ENCODE measurements at places on chromosomes 5 and 9. TPM values are rescaled to one million over a fixed set of nuclear protein-coding genes. Genes with fewer than 3 reads are reported as not detected.

Gene CCNO
- 1.1 TPM for total RNA-seq

Gene HACD4
- total RNA-seq: 3.8 TPM

Gene MEIKIN
- total RNA-seq: not detected

GRCh38 chr9:37551888-37552287, 24.3 kb downstream of the FBXO10 start:
- DNase-seq: no peak
- H3K27ac ChIP-seq: no peak overlapping the region
- no peaks in the 10 kb centered on the region for H3K36me3 ChIP-seq
- no peaks in the 10 kb centered on the region for H3K27me3 ChIP-seq
- no peak overlapping the region for H3K4me3 ChIP-seq

DNA sequence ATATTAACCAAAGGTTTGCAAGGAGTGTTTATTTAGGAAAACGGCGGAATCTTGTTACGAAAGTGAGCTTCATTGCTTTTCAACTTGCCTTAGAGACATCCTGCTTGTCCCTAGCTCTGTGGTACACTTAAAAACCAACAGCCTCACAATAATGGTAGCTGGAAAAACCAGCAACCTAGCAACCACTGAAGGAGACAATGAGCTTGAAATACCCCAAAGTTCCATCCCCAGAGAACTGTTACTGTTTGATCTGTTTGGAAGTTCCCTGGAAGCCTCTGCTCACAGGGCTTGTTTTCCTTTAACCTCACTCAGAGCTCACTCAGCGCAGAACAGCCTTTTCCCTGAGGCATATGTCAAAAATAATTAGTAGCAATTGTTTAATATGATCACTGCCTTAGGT, 43.2 kb downstream of the SH3TC2 start:
- no peak for DNase-seq
- no peaks in the 10 kb centered on the region for H3K27me3 ChIP-seq
- no peaks in the 10 kb centered on the region for H3K36me3 ChIP-seq
- no peak overlapping the region for H3K27ac ChIP-seq
- no peak overlapping the region for H3K4me3 ChIP-seq

DNA sequence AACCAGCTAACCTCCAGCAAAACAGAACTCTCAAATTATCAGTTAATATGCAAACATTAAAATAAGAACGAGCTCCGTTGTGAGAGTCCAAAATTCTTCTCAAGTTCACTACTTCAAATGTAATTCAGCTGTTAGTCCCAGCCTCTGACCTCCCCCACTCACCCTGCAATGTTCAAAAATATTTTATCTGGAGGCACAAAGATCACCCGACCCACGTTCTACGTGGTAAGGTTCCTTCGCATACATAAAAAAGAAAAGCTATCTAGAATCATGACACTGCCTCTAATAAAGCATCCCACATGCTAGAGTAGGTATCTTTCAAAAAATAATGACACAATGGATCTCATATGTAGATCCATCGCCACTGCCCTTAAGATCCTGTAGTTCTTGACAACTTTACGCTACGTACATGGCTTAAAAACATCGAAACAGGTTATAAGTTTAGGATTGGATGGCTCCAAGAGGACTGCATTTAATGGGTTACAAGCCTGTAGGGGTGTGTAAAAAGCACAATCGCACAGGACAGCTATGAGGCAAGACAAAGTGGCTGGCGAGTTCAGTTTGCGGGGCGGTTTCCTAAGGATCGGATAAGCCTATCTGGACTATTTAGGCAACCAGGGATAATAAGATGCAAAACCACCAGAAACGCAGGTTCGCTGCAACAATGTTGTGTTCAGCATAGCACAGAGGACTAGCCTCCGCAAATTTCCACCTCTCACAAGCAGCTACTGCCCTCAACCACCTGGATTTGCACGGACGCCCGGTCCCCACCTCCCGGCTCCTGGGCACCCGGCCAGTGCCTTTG, 969 bp downstream of the CLK4 start:
- peak overlapping the region; percentile 87 for H3K4me3 ChIP-seq
- H3K4me1 ChIP-seq: peaks cover 18% of the 10 kb centered on the region
- no peak for DNase-seq
- peaks cover 26% of the 10 kb centered on the region for H3K36me3 ChIP-seq

GRCh38 chr5:34731435-34732232, 75.5 kb downstream of the RAI14 start:
- no peak overlapping the region for H3K27ac ChIP-seq
- H3K4me1 ChIP-seq: no peaks in the 10 kb centered on the region
- no peak for DNase-seq
- H3K36me3 ChIP-seq: no peaks in the 10 kb centered on the region

DNA sequence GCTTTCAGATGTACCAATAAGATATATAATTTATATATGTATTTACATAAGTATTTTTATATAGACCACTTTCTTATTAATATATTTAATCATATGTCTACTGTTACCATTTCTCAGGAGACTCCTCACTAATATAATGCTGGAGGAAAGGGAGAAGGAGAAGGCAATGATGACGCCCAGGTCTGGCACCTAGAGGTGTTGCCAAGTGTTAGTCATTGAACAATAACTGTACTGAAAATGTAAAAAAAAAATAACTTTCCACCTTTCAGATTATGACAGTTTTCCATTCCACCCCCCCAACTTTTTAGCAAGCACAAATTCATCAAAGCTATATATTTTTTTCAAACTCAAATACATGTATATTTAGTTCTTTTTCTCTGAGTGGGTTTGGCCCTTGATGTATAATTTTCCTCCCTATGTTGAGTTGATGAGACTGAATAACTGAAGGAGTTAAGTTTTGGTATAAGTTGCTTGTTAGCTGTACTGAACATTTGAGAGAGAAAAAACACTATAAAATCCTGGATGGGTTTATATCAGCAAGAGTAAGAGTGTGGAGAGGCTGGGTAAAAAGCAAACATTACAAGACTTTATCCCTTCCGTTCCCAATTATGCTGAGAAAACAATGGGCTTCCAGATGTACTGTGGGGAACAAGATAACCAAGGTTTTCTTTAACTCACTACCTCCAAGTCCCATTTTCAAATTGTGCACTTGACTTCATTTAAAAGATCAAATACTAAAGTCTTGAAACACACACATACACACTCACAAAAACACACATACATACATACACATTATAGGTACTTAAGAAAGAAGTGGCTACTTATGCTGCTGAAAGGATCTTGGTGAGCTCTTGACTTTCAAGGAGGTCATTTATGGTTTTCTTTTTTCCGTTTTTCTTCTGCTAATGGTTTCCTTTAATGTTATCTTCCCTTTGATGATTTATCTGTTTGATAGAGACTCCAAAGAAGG, 142.8 kb upstream of the IFNE start:
- no peaks in the 10 kb centered on the region for H3K4me1 ChIP-seq
- no peaks in the 10 kb centered on the region for H3K27me3 ChIP-seq
- H3K27ac ChIP-seq: no peak overlapping the region
- H3K4me3 ChIP-seq: no peak overlapping the region
- H3K36me3 ChIP-seq: no peaks in the 10 kb centered on the region
